ENCODE measurements at places on chromosomes 5 and 9.

DNA sequence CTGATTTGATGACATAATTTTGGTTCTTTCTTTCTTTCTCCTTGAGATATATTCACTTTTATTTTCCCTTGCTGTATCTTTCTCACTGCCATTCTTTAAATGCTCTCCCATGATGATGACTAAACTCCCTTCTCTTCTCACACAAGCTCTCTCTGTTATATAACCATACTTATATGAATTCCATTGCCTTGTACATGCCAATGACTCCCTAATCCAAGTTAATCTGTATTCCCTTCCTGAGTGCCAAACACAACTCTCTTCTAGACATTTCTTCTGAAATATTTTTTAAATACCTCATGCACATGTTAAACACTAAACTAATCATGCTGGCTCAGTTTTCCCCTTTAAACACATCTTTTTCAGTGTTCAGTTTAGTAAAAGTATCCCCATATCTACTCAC, 62.2 kb upstream of the ST8SIA4 start:
- DNase-seq = no peak

DNA sequence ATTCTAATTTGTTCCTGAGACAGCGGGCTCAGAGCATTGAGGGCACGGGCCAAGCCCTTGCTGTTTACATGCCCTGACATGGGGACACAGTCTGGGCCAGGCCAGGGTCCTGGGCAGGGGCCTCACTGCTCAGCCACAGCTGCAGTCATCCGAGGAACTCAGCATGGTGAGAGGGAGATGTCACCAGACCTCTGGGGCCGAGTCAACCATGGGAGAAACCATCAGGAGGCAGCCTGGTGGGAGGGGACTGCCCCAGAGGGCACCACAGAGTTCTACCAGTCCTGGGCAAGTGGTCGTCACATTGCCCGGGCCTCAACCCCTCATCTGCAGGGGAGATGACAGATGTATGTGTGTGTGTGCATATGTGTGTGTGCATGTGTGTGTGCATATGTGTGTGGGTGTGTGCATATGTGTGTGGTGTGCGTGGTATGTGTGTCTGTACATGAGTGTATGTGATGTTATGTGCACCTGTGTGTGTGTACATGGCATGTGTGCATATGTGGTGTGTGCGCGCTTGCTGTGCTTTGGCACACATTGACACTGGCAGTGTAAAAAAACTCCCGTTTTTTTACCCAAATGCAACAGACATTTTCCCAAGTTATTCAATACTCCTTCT, 42.4 kb upstream of the TMEM250 start:
- no peak for DNase-seq

- DNase-seq = no peak
Observed at GRCh38 chr9:92640398-92641091, 29.4 kb downstream of the IPPK start.

DNA sequence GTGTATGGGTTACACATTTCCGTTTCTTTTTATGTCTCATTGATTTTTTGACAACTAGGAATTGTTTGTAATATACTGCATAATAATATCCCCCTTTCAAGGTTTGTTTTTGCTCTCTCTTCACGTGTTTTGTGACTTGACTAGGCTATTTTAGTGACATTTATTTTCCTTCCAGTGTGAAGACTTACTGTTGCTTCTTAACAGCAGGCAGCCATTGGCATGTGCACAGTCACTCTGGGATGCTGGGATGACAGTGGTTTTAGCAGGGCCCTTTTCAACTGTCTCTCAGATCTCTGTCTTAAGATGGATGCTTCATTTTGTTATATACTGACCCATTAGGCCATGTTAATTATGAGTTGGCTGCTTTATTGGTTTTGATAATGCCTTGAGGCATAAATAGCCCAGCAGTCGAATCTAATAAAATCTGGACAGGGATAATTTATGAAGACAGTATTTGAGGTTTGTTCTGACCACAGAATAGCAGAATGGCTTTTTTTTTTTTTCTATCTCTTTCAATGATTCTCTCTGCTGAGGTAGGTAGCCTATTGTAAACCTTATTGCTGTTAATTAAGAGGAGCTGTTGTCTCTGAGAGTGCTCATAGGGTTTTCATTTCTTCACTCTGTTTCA, 536.0 kb downstream of the GABRG2 start:
- no peak for DNase-seq

GRCh38 chr9:132762896-132763295, 92.6 kb downstream of the GTF3C4 start:
- DNase-seq = no peak

GRCh38 chr5:33801292-33801691, 90.5 kb downstream of the ADAMTS12 start:
- DNase-seq = no peak

- DNase-seq = no peak
Observed at GRCh38 chr5:65247594-65247993, 234.1 kb downstream of the ADAMTS6 start.

- DNase-seq = no peak
Observed at GRCh38 chr5:132909702-132910101, 36.2 kb downstream of the LEAP2 start.

DNA sequence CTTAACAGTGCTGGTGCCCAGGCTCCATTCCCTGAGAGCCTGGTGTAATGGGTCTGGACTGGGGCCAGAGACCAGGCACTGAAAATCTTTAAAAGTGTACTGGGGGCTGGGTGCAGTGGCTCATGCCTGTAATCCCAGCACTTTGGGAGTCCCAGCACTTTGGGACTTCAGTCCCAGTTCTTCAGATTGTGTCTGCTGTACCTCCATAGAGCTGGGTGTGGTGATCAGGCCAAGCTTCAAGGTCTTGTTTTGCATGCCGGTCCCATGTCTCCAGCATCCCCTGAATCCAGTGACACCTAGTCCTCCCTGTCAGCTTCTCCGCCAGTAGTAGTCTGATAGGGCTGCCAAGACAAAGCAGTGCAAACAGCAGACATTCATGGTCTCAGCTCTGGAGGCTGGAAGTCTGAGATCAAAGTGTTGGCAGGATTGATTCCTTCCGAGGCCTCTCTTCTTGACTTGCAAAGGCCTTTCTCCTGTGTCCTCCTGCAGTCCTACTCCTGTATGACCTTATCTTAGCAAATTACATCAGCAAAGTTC, 108.2 kb downstream of the SYK start:
- DNase-seq = no peak

DNA sequence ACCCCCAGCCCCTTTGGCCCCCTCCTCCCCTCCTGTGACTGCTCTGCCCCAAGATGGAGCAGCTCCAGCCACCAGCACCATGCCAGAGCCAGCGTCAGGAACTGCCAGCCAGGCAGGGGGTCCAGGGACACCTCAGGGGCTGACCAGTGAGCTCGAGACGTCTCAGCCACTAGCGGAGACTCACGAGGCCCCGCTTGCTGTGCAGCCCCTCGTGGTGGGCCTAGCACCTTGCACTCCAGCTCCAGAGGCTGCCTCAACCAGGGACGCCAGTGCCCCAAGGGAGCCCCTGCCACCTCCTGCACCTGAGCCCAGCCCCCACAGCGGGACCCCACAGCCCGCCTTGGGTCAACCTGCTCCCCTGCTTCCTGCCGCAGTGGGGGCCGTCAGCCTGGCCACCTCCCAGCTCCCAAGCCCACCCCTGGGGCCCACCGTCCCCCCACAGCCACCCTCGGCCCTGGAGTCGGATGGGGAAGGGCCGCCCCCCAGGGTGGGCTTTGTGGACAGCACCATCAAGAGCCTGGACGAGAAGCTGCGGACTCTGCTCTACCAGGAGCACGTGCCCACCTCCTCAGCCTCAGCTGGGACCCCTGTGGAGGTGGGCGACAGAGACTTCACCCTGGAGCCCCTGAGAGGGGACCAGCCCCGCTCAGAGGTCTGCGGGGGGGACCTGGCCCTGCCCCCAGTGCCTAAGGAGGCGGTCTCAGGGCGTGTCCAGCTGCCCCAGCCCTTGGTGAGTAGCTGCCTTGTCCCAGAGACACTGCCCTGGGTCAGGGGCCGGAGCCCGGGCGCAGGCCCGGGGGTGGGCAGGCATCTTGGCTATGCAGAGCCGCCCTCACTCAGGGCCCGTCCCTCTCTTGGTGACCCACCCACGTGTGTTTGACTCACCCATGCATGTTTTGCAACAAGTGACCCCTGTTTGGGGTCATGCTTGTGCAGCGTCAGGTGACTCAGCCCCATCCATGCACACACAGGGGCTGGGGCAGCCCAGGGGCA, 105.2 kb downstream of the WNK2 start:
- DNase-seq = no peak

DNA sequence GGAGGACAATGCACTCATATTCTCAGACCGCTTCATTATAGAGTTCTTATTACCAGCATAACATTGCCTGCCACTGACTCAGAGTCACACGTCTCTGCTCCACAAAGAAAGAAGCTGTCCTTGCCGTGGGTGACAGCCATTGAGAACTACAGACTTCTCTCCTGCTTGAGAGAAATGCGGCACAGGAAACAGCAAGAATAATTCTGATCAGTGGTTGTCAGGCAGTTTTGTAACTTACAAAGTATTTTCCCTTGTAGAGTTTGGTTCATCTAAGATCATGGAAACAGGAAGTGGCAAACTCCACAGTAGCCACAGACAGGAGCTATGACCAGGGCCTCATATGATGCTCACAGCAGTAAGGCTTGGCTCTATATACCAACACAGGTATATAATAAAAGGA, 47.0 kb downstream of the KCNV2 start:
- DNase-seq = no peak

GRCh38 chr5:15004506-15004905, 132.9 kb upstream of the ANKH start:
- no peak for DNase-seq
